Dermis microvascular lymphatic vessel endothelial cell (primary cell): ENCODE measurements at places on chromosomes 4 and X.

DNA sequence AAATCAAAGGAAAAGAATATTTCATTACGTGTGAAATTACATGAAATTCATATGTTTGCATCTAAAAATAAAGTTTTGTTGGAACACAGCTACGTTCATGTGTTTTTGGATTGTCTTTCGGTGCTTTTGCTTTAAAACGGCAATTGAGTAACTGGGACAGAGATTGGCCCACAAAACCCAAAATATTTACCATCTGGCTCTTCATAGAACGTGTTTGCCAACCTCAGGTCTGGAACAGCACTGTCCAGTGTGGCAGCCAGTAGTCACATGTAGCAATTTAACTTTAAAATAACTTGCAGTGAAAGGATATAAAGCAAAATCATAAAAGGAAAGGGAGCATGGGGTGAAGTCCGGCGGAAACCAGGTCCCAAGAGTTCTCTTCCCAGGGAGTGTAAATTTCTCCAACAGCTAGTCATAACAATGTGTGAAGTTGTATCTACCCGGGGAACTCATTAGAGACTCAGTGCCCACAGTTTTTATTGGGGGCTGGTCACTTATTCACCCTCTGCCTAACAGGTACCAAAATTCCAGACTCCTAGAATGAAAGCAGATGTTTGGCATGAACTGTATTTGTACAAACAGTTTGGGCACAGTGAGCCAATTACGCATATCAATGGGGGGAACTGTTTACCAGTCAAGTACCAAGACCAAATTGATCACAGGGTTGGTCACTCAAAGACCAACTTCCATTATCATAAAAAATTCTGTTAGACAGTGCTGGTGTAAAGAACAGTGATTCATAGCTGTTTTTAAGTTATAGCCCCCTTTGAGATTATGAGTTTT is 10.3 kb downstream of the OCIAD1 start:
- peak; percentile 62 for DNase-seq

DNA sequence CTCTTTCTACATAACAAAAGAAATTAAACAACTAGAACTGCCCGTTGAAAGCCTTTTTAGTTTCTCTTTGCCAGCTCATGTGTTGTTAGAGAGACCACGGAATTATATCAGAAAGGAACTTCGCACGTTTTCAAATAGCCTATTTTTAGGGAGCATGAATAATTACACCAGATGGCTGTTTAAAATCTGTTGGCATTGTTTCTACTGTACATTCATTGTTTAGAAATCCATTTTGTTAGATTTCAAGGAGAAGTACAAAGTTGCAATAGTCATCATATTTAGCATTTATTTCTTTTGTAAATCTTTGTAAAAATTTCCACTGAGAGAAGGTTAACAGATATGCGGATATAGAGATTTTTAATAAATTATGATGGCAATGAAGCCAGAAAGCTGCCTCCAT is 403.0 kb upstream of the HS3ST1 start:
- DNase-seq = peak; percentile 25

DNA sequence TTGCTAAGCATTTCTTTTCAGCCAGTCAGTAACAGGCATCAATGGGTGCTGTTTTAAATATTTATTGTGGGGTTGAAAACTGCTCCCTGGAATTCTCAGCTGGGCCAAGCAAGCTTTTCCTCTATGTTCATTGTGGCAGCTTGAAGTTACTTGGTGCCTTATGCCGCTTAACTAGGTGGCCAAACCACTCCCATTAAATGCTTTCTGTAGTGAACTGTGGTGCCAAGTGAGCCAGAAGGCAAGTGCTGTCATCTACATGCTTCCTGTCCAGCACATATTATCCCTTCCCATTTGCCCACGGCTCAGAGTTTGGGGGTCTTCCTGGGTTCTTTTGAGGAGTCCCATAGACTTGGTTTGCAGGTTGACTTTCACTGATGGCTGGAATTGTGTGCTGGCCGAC is 64.8 kb downstream of the TAB3 start:
- DNase-seq = no peak

- DNase-seq = no peak
Measured at GRCh38 chrX:17081511-17081910, 135.1 kb downstream of the REPS2 start.

DNA sequence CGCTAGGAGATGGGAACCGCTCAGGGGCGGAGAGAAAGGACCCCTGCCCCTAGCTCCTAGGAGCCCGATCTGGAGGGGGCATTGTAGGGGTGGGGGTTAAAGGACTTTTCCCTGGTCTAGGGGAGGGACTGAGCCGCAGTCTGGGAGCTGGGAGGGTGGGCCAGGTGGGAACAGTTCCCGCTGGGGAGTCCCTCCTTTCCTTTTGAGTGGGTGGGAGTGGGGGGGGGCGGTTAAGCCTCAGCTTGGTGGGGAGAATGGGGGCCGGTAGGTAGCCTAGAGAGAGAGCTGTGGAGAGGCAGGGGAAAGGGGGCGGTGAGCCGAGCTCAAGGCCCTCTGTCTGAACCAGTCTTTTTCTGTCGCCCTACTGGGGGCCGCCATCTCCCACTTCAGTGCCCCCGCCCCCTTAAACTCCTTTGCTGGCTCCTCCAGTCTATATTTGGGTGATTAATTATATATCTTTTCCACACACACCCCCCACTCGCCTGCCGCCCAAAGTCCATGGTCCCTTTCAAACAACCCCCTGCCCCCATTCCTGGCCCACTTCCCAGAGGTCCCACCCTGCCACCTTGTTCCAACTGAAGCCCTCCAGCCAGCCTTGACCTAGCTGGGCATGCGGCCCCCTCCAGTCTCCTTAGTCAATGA is 822 bp downstream of the ZNF275 start:
- no peak for DNase-seq

DNA sequence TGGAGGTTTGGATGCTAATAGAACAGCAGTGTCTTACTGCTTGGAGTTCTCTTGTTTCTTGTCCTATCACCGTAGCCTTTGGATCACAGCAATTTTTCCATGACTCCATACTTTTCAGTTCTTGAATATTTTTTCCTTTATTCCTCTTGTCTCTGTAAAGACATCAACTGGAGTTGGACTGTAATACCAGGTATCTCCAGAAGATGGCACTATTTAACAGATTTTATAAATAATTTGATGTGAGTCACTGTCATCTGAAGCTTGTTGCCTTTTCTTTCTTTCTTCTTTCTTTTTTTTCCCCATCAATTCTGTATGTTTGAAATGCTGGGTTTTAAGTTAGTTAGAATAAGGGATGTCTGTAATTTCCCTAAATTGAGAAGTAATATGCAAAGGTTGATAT is 24.1 kb downstream of the HPRT1 start:
- peak; percentile 58 for DNase-seq

GRCh38 chrX:150465881-150466775 is 102.3 kb upstream of the MTM1 start:
- DNase-seq = no peak

- DNase-seq = no peak
Measured at GRCh38 chr4:154854362-154854761, 73.3 kb downstream of the RBM46 start.

GRCh38 chrX:109928596-109929335 is 74.1 kb upstream of the TMEM164 start:
- no peak for DNase-seq

DNA sequence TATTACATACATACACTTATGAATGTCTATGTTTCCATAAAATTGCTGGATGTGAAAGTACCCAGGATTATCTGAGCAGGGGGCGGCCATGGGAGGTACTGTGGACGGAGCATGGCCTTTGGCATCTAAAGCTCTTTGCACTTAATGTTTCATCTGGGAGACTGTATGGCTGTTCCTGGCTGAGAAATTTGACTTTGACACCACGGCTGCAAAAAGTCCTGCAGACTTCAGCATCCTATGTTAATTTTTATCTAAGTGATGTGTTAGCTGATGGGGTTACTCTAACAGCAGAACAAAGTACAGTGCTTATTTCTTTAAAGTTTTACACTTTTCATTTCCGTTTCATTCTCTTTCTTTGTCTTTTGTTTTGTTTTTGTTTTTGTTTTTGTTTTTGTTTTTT is 139.8 kb upstream of the STX18 start:
- DNase-seq = no peak

DNA sequence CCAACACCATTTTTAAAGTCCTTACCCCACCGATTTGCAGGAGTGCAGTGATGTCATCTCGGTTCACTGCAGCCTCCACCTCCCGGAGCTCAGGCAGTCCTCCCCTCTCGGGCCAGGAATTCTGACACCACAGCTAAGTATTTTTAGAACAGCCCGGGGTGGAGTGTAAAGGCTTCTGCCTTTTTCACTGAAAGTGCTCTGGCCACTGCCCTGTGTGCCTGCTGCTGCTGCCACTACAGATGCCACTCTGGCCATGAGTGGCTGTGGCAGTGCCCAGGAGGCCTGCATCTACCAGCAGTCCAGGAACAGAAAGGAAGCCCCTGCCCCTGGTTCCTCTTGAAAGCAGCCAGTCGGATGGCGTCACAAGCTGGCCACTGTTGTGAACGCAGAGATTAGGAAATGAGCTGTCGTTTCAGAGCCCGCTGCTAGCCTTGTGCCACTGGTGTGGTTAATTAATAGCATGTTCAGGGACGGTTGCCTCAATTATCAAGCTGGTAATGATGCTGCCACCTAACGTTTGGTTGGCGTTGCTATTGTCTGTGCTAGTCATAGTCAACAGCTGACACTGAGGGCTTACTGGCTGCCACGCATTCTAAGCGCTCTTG is 23.6 kb upstream of the TBC1D14 start:
- peak; percentile 5 for DNase-seq

DNA sequence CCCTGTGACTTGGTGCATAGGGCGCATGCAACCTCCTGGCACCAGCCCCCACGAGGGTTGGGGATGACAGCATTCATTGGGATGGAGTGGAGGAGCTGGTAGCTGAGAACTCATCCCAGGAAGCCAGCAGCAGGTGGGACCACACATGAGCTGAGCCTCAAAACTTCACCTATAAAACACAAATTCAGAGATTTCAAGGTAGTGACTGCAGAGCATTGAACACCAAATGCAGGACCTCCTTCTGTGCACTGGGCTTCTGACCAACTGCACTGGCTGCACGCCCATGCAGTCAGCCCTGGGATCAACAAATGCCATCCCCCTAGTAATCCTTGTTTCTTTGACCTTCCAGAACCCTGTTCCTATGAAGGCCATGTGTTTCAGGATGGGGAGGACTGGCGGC is 197.8 kb downstream of the FRAS1 start:
- DNase-seq = no peak

GRCh38 chr4:108433832-108434231 is 186.5 kb upstream of the RPL34 start:
- no peak for DNase-seq

- DNase-seq = no peak
Measured at GRCh38 chr4:149017002-149017734, 575.0 kb upstream of the NR3C2 start.

DNA sequence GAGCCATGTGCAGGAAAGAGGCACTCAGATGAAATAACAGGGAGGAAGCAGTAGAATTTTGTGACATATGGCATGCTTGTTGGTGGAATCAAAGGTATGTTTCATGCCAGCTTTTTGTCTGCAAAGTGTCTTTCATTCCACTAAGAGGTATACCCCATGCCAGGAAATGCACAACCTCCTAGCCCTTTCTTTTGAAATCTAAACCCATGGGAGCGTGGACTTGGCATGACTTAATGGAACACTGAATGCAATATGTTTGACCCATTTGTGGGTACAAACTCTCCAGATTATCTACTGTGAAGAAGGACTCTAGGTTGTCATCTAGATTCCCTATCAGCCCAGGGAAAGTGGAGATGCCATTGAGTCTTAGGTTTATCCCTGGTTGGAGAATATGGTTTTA is 338.3 kb upstream of the TEX13C start:
- DNase-seq = no peak

- no peak for DNase-seq
Measured at GRCh38 chrX:48165241-48165640, 31.4 kb downstream of the SSX5 start.

DNA sequence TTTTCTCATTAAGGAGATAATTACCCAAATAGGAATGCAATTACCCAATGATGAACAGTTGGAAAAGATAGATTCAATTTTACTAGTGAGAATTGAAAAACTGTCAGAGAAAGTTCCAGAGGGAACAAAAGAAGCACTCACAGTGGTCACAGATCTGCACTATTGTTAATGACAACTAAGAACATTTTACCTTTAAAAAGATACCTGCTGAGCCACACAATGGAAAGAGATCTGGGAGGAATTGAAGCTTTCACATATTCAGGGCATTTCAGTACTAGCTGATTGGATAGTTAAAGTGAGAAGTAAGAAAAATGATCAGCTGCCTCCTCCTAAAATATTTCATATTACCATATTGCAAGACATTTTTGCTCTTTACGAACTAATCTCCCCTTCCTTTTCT is 1822.2 kb downstream of the STIM2 start:
- DNase-seq = no peak

DNA sequence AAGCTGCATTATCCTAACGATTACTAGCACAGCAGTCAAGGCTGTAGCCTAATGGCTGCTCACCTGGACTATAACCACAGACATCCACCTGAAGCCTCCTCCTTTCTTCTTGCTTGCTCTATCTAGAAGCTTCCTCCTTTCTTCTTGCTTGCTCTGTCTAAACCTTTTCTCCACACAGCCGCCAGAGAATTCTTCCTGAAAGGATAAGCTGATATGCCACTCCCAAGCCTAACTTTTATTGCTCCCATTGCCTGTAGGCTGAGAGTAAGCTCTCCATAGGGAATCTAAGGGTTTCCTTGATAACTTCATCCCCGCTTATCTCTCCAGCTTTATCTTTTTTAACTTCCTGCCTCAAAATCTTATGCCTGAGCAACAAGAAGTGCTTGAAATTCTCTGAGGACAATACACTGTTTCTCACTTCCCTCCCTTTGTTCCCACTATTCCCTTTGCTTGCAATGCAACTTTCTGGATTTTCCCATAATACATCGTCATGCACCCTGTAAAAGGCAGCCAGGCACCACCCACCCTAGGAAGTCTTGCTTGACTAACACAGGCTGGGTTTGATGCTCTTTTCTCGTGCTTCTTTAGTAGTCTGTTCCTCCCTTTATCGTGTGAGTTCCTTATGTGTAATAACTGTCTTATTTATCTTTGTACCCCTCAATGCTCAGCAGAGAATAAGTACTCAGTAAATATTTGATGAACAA is 1.4 kb upstream of the LRIT3 start:
- DNase-seq = no peak

DNA sequence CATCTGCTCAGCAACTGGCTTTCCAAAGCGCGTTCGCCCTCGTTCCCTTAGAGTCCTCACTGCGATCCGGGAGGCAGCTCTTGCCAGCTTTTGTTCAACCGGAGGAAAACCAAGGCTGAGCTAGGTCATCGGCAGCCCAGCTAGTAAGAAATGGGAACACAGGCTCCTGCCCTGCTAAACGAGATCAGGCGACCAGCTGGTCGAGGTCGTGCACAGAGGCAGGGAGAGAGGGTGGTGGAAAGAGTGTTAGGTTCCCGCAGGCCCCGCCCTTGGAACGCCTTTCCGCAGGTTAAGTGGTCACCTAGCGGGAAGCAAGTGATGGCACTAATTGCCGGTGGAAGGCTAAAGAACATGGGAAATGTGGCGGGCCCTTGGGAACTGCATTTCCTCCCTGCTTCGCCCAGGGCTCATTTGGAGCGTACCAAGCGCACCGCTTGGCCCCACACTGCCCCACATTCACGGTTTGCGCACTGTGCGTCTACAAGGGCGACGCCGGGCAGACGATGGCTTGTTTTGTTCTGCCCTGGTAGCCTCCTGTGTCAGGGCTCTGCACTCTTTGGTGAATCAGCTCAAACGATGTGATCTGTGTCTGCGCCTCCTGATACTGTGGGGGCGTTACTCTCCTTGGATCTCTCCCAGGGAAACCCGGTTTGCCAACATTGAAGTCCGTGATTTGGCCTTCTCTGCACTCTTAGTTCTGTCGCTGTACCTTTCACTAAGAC is 7.2 kb upstream of the PRDM8 start:
- DNase-seq = no peak
